Myocyte (in vitro differentiated cells): ENCODE measurements at places on chromosomes 7 and 10. TPM values are rescaled to one million over a fixed set of nuclear protein-coding genes. Genes with fewer than 3 reads are reported as not detected.

DNA sequence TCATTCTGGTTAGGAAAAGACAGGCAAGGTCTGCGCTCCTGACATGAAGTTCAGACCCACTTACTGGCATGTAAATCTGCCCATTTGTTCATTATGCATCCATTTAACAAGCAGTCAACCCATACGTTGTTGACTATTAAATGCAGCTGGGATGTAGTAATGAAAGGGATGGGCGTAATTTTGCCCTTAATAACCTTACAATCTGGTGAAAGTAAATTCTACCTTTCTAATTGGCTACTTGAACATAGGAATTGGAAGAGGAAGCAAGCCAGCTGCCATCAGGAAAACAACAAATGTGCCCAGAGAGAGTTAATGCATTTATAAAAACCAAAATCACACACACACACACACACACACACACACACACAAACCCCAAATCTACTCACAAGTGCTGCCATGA lies 170.2 kb upstream of the PITRM1 start:
- DNase-seq: no peak

GRCh38 chr10:103498936-103499638 lies 5.6 kb downstream of the NEURL1 start:
- DNase-seq: peak; percentile 64

GDF10 gene
- total RNA-seq: not detected in 2 replicates

- DNase-seq: peak; percentile 68
These were observed 1.2 kb upstream of the TMEM243 start for GRCh38 chr7:87220734-87221215.

RGR gene
- total RNA-seq: 2.3 and 8.2 TPM in 2 replicates

GRCh38 chr7:99622596-99622995 lies 5.8 kb downstream of the ZSCAN25 start:
- DNase-seq: no peak

DNA sequence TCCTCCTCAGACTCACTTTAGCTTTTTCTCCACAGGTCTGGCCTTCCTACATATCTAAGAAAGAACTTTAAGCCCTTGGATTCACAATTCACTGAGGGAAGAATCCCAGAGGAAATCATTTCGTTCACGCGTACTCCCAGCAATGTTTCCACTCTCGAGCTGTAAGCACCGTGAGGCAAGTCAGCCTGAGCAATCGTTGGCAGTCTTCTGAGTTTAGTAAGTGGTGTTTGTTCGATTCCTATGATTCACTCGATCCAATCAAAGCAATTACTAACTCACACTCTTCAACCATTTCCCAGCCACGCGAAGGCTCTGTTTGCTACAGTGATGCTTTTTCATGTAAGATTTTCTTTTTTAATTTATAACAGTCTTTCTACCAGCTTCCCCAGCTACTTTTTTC lies 10.2 kb upstream of the PRLHR start:
- no peak for DNase-seq

DNA sequence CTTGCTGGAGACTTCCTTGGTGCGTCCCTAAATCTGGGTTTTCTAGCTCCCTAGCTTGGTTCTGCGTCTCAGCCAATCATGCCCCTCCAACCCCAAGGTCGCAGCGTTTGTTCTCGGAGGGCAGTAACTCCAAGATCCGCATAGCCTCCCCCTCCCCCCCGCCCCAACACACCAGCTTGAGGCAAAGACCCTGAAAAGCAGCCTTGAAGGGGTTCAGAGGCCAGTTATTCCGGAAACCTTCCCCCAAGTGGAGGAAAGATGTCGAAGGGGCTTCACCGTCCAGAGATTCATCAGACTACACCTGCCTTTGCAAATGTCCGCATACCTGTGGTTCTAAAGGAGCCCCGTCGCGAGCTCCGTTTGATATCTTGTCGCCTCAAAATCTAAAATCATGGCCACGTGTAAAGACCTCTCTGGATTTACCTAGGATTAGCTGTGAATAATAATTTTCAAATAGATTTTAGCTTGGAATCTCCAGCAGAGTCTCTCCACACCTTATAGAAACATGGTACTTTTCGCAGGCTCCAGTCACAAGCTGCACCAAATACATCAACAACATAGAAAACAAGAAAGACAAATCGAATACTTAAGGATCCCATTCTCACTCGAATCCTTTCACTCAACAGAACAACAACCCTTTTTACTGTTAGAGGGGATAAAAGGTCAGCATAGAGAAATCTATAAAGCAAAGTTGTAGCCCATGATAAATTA lies 7.9 kb downstream of the DLX6 start:
- no peak for DNase-seq

ADCY1 gene
- 0.40 and 0.62 TPM in 2 replicates for total RNA-seq

GRCh38 chr10:25666276-25666675 lies 267.8 kb upstream of the MYO3A start:
- DNase-seq: no peak

DNA sequence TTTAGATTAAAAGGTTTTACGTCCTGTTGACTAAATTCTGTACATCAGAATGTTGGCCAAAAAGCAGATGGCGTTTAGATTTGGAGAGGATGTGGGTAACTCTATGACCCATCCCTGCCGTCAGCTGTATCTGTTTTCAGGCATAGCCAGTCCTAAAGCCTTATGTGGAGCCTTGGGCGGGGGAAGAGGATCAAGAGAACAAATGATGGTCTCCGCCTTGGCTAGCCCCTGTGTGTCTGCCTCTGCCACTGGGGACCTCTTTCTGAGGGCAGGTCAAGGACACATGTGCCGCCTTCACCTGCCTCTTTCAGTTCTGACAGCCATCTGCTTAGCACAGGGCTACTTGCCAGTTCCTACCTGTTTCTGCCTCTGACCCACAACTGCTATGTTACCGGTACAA lies 24.1 kb downstream of the PDSS1 start:
- DNase-seq: no peak

APBB1IP gene
- total RNA-seq: not detected in 2 replicates

GRCh38 chr10:100130831-100131230 lies 49.2 kb upstream of the CPN1 start:
- DNase-seq: peak; percentile 93

GRCh38 chr7:137395420-137395819 lies 51.9 kb upstream of the PTN start:
- no peak for DNase-seq

DNA sequence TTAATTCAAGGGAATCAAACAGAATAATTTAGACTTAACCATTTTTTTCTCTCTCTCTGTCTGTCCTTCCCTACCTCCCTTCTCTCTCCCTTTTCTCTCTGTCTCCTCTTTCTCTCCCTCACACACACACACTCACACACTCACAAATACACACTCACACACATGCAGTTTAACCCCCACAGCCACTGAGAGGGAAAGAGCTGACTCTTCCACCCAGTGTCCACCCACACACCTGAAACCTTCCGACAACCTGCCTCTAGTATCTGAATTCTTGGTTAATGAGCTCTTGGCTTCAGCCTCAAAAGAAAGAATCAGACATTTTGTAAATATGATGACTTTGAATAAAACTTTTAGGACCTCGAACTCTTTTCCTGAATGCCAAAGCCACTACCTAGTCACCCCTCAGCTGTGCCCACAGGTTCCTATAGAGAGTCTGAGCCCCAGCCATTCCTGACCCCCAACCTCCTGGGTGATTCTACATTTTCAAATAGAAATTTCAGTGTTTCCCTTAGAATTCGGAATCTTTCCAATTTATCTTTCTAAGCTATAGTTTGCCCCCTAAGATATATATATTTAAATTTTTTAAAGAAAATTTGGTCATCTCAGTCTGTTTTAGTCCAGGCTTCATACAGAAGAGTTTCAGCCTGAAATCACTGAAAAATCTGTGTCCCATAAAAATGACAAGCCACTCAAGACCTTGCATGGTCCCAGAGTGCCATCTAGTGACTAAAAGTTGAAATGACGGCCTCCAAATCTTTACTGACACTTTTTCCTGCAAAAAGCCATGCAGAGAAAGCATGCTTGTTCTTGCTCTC lies 202.8 kb downstream of the IPMK start:
- DNase-seq: peak; percentile 76

- DNase-seq: no peak
These were observed 370.7 kb upstream of the MGMT start for GRCh38 chr10:129096065-129096984.

DNA sequence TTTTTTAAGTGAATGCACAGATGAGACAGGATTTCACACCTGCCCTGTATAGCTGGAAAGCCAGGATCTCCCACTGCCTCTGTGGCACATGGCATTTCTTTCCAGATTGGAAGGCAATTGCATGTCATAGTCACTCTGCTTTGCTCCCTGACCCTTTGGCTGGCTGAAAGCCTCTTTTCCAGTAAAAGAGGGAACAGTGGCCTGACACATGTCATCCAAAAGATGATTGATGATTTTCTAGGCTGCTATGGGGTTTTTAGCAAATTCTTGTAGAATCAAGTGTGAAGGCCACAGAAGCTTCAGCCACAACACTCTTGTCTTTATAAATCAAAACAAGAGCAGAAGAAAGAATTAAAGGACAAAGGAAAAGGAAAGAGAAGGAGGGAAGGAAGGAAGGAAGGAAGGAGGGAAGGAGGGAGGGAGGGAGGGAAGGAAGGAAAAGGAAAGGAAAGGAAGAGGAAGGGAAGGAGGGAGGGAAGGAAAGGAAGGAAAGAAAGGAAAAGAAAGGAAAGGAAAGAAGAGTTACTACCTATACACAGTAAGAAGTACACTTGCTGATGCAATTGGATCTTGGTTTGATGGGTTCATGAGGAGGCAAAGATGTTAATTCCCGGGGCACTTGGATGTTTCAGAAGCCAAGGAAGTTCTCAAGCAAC lies 158.9 kb upstream of the FRMD4A start:
- no peak for DNase-seq

TPK1 gene
- total RNA-seq: 2.3 and 4.8 TPM in 2 replicates

SGCE gene
- 64.9 and 87.6 TPM in 2 replicates for total RNA-seq

GRCh38 chr10:88890681-88891381 lies 10.8 kb downstream of the STAMBPL1 start:
- DNase-seq: no peak

GRCh38 chr10:119207713-119208552 lies 562 bp downstream of the GRK5 start:
- peak; percentile 50 for DNase-seq

CYP2C18 gene
- total RNA-seq: 0.16 TPM in 1 of 2 replicates, not detected in the other

- no peak for DNase-seq
These were observed 15.9 kb downstream of the LRRC18 start for GRCh38 chr10:48923748-48924147.
